ENCODE measurements at places on chromosomes 1 and 21.

DNA sequence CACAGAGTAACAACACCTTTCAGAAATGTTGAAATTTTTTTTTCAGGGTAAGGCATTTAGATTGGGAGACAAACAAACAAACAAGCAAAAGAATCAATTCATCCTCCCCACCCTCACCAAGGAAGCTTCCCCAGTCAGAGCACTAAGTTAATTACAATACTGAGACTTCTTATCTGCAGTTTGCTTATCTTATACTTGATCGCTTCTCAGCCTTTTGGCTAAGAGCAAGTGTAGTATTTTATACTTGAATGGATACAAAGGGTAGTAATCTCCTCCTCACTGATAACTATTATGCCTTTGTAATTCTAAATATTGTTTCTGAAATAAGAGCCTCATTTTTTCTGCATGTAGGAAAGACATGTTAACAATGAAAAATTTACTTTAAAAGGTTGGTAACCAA, 54.4 kb downstream of the ADAMTS5 start:
- no peak for DNase-seq

GRCh38 chr1:33306653-33307493, 14.0 kb downstream of the A3GALT2 start:
- no peak for DNase-seq

GRCh38 chr1:80531182-80531581, 1269.6 kb upstream of the ADGRL2 start:
- no peak for DNase-seq

DNA sequence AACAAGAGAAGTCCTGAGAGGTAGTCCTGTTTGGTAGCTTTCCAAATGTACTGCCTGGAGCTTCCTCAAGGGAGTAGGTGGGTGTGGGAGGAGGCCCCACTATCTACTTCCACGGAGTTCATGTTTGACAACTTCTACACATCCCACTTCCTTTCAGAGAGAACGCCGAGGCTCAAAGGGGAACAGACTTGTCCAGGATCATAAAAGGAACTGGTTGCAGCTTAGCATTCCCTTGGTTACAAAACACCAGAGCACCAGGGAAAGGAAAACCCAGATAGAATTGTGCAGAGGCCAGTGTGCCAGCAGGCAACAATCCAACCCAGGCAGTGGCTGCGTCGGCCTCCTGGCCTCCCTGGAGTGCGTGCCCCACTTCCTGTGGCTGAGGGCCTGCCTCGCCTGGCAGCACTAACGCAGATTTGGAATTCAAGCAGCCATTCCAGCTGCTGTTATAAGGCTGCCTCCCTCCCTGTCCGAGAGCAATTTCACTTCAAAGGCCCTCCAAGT, 4.2 kb upstream of the RAP1GAP start:
- DNase-seq, result peak; percentile 37

DNA sequence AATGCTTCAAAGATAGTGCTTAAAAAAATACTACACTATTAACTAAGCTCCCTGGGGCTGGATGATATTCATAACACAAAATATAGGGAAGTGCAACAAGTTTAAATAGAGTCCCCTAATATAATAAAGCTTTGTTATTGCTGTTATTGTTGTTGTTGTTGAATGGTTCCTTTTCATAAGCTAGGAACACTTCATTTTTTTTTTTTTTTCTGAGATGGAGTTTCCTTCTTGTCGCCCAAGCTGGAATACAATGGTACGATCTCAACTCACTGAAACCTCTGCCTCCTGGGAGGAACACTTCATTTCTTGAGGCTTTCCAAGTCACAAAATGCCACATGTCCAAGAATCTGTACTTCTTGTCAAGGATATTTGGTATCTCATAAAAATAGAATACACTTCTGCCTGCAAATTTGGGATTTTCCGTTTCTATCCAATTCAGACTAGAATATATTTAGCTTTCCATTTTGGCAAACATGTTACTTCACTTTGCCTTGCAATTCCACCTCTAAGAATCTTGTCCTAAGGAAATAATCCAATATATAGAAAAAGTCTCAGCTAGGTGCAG, 21.1 kb downstream of the WDR47 start:
- DNase-seq, result no peak

Data from hippocampal formation (tissue), 2 donors.